ENCODE measurements at places on chromosomes 11 and 22.

- DNase-seq = no peak
These were observed 31.1 kb downstream of the GRAMD1B start for GRCh38 chr11:123461164-123461563.

DNA sequence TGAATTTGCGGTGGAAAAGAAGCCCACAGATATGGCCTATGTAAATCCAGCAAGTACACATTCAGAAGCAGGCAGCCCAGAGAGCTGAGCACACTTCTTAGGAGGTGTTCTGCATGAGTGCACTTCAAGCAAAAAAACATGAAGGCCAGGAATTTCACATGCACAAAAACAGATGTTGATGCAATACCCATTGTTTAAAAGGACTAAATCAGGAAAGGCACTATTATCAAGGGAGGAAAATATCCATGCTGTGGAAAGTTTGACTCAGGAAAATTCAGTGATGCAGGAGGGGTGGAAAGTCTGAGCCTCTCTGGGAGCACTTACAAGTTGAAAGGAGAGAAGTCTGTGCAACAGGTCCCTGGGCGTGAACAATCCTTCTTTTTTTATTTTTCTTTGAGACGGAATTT, 15.8 kb upstream of the CARS1 start:
- no peak for DNase-seq

DNA sequence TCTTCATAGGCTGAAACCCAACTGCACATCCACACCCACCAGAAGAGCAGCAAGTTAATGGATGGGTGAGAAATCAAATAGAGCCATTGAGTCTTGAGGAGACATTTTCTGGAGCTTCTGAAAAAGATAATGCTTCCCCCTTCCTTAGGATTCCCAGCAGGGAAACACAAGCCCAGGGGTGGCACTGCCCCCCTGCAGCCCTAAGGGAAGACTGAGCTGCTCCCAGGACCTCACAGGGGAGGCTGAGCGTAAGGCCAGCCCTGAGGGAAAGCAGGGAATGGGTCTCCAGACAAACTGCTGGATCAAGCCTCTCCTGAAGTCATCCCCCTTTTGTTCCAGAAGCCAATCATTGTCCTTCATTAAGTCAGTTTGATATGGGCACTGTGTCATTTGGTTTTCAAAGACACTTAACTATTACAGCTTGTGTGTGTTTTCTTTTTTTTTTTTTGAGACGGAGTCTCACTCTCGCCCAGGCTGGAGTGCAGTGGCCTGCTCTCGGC, 15.1 kb downstream of the LTO1 start:
- no peak for DNase-seq

GRCh38 chr11:75450236-75450635, 17.2 kb upstream of the KLHL35 start:
- DNase-seq = no peak

Measured in activated naive CD4-positive, alpha-beta T cell treated with anti-CD3 and anti-CD28 coated beads for 36 hours (primary cell).